Adipocyte (in vitro differentiated cells): ENCODE measurements at places on chromosomes 6 and 20.

DNA sequence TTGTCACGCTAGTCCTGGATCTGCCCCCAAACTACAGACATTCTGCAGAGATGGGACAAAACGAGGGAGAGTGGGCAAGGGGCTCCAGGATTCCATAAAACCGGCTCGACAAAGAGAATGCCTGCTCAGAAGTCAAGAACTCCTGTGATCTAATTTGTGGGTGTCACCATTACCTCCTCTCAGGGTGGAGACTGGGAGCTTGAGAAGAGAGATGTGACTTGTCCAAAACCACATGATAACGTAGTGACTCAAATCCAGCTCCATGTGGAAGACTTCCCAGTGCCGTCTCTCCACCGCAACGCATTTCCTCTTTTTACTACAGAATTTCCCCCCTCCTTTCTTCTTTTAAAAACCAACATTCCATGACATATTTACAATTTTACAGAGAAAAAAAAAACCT lies 44.3 kb downstream of the TRERF1 start:
- DNase-seq: peak; percentile 16

DNA sequence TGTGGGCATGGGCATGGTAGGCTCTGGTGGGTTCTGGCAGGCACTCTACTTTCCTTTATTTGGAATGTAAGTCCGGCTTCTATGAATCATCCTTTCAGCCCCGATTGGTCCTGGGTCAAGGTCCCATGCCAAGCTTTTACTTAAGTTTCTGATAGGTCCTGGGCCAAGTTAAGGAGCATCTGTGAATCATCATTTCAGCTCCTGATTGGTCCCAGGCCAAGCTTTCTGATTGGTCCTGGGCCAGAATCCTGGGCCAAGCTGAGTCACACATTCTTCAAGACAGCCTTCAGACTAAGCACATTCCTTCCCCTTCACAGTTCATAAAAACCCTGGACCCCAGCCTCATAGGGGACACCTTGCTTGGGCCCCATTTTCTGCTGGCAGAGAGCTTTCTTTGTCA lies 231.0 kb upstream of the EYS start:
- DNase-seq: no peak

GRCh38 chr6:128069188-128069587 lies 168.3 kb upstream of the THEMIS start:
- peak; percentile 65 for DNase-seq

DNA sequence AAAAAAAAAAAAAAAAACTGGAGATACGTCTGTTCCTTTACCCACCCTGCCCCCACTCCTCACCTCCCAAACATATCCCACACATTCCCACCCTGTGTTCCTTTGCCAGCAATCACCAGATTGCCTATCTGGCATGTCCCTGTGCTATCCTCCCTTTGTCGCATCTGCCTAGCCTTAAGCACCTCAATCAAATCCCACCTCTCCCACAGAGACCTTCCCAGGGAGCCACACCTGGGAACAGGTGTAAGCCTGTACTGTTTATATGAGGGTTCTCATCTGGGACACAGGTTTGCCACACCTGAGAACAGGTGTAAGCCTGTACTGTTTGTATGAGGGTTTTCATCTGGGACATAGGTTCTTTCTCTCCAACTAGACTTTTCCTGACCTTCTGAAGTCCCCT lies 16.7 kb downstream of the WFDC3 start:
- no peak for DNase-seq

DNA sequence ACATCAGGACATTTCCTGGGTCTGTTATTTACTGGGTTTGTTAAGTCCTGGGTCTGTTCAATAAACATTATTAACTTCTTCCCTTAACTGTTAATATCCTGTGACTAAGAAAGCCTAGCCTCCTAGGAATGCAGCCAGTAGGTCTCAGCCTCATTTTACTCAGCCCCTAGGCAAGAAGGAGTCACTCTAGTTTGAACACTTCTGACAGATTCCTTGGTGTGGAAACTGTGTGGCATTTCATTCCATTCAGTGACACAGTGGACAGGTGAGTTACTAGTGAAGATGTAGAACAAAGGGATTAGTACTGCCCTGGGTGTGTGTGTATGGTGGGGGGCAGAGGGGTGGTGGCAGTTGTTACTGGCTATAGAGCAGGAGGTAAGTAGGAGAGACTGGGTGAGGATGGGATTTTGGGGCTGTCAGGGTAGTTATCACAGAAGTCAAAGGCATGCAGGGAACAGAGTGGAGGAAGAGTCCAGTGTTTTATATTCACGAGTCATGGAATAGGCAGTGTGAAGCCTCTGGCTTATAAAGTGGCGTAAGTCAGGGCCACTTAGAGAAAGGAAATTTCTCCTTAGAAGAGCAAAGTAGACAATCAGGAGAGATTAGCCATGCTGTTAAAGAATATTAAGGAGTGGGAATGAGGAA lies 28.4 kb downstream of the RNF182 start:
- DNase-seq: no peak

GRCh38 chr6:74607468-74607867 lies 598.4 kb downstream of the COL12A1 start:
- no peak for DNase-seq

GRCh38 chr20:49570828-49571552 lies 3.1 kb upstream of the PTGIS start:
- DNase-seq: no peak

- DNase-seq: no peak
Measured at GRCh38 chr6:28311139-28311823, 24.7 kb downstream of the ZSCAN31 start.

GRCh38 chr6:23611776-23612381 lies 514.1 kb upstream of the NRSN1 start:
- DNase-seq: peak; percentile 69

DNA sequence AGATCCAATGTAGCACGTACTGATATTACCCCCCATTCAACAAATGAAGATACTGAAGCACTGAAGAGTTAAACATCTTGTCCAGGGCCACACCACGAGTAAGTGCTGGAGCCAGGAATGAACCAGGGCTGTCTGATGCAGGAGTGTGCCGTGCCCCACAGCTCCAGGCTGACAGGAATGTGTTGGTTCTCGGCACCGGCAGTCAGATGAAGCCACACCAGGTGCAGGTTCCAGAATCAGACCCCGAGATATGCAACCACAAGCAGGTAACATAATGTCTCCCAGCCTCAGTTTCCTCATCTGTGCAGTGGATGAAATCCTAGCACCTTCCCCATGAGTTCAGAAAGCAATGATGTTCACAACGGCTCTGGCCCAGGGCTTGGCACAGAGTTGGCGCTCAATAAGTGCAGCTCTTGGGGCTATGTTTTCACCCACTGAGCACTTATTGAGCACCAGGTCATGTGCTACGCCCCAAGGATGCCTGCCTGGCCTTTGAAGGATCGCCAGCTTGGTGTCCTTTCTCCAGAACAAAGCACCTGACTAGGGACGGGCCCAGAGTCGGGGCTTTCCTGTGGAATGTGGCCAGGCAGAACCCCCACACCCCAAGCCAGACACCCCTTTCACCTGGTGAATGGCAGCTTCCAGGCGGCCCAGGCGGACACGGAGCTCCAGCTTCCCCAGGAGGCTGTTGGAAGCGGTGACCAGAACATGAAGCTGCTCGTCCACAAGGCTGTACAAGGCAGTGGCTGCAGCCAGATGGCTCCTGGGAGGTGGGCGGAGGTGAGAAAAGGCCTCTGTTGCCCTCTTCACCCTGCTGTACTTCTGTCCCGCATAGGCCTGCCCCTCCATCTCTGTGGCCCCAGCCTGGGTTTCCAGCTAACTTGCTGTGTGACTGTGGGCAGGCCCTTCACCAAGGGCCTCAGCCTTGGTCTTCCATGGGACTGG lies 41.3 kb downstream of the KIAA1755 start:
- DNase-seq: no peak
